Activated CD4-positive, alpha-beta memory T cell treated with anti-CD3 and anti-CD28 coated beads, Interleukin-2, amount 10 ng/mL, durations not matched to agents 7 days and 5 days (primary cell): ENCODE measurements at places on chromosomes 5 and 9. TPM values are rescaled to one million over a fixed set of nuclear protein-coding genes. Genes with fewer than 3 reads are reported as not detected.
A peak's percentile ranks its signal among the peaks of the same experiment; 100 is the strongest.

The TEX48 gene
- total RNA-seq, result 1.5 TPM

The C8G gene
- 3.2 TPM for total RNA-seq

The INVS gene
- 13.1 TPM for total RNA-seq

The NEUROG1 gene
- not detected for total RNA-seq

The MXD3 gene
- total RNA-seq, result 74.1 TPM

The CD14 gene
- 0.38 TPM for total RNA-seq

The FBP1 gene
- 0.65 TPM for total RNA-seq

The INSL6 gene
- total RNA-seq, result not detected

The CKMT2 gene
- total RNA-seq, result not detected

DNA sequence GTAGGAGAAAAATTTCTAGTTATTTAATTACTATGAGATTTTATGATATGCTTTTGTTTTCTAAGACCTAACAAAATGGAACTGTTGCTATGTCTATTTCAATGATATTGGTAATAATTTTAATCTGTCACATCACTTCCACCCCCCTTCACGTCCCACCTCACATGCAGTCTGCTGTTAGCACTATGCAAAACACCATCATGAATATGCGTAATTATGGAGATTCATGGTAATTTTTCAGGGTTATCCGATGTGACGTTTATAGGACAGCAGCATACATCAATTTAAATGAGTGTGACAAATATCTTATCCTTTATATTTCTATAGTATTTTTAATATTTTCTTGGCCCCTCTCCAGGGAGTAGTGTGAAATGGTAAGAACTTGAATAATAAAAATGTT, 283.8 kb upstream of the TMEM161B start:
- no peak for DNase-seq

- DNase-seq, result no peak
Observed at GRCh38 chr5:140293091-140293848, 9.6 kb downstream of the PFDN1 start.

GRCh38 chr5:68432682-68433081, 217.1 kb downstream of the PIK3R1 start:
- peak; percentile 23 for DNase-seq

DNA sequence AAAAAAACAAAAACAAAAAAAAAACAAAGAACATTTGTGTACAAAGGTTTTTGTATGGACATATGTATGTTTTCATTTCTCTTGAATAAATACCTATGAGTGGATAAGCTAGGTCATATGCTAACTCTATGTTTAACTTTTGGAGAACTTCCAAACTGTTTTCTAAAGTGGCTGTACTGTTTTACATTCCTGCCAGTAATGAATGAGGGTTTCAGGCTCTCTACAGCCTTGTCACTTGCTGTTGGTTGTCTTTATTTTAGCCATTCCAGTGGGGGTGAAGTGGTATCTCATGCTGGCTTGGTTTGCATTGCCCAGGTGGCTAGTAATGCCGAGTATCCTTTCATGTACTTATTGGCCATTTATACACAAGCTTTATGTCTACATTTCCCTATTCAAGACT, 9.1 kb upstream of the TRIO start:
- DNase-seq, result no peak

DNA sequence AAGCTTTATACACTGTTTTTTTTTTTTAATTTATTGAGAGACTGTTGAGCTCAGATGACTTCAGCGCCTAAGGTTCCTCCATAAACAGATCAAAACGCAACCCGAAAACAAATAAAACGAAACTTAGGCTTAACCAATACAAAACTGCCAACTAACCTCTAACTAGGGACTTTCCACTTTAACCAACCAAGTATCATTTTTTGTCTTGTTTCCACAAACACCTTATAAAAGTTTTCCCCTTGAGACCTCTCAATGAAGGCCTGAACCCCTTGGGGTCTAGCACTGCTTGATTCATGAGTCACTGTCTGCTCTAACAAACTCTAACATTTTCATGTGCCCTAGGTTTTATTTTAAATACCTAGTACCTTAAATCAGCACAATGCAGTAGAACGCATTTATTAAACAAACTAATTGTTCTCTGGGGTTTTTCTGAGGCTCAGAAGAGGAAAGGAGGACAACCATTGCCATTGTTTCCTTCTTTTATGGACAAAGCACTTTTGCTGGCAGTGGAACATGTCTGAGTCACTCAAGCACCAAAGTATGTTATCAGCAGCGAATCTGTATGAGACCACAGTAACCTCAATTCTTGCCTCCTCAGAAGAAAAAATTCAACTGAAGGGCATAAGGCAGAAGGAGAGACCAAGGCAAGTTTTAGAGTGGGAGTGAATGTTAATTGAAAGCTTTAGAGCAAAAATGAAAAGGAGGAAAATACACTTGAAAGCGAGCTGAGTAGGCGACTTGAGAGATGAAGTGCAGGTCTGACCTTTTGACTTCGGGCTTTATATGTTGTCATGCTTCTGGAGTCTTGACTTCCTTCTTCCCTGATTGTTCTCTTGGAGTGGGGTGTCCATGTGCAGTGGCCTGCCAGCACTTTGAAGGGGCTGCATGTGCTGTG, 97.7 kb upstream of the HCN1 start:
- DNase-seq, result no peak

GRCh38 chr9:81885602-81886001, 42.6 kb upstream of the SPATA31D4 start:
- DNase-seq, result no peak

GRCh38 chr5:60633341-60633740, 66.6 kb downstream of the DEPDC1B start:
- DNase-seq, result no peak

- DNase-seq, result no peak
Observed at GRCh38 chr9:27408001-27408400, 111.1 kb upstream of the EQTN start.

- DNase-seq, result no peak
Observed at GRCh38 chr5:172282272-172283019, 1.1 kb downstream of the UBTD2 start.

GRCh38 chr5:65832603-65833228, 93.7 kb upstream of the ERBIN start:
- no peak for DNase-seq

DNA sequence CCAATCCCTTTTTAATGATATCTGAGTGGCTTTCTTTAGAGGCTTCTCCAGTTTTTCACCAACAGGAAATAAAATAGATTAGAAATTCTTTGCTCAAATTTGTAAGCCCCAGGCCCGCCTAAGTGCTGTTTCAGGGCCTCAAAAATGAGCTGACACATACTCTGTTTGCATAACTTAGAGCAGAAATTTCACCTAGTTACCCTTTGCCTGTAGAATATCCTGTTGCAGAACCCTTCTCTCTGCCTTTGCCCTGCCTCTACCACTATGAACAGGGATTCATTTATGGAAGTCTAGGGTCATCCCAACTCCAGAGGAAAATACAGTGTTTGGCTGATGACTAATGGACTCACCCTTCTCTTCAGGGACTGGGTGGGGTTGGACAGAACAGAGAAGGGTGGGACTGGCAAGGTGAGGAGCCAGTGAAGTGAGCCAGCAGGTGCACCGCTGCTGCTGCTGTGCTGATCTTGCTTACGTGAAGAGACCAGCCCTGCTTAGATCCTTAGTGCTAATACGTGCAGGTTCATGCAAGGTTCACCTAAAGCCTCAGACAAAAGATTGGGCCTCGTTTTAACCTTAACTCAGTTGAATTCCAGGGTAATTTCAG, 22.8 kb downstream of the OSTF1 start:
- no peak for DNase-seq

DNA sequence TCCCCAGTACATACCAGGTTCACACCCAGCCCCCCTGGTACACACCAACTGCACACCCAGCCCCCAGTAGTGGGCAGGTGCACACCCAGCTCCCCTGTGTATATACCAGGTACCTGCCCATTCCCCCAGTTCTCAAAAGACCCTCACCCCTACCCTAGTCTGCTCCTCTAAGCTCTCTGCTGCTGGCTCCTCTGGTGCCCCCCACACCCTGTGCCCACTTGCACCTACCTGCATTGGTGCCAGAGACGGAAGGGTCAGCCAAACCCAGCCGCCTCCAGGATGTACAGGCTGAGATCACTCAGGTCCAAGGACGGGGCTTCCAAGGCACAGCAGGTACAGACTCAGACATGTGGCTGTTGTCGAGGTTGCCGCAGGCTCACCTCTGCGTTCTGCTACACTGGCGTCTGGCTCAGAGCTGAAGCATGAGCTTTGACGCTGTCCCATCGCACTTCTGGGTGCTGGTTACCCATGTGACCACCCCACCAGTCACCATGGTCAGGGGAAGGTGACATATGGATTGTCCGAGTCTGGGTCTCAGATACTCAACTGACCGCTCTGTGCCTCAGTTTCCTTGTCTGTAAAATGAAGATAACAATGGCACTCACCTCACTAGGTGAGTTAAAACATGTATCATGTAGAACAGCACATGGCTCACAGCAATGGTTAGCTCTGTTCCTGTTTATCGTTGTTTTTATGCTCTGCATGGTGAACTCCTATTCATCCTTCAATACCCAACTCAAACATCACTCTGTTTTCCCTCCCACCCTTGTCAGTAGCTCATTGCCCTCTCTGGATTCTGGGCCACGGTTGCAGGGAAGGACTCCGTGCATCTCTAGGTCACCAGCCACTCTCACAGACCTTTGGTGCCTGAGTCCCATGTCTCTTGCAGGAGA, 45.3 kb upstream of the SUSD3 start:
- DNase-seq, result peak; percentile 13

DNA sequence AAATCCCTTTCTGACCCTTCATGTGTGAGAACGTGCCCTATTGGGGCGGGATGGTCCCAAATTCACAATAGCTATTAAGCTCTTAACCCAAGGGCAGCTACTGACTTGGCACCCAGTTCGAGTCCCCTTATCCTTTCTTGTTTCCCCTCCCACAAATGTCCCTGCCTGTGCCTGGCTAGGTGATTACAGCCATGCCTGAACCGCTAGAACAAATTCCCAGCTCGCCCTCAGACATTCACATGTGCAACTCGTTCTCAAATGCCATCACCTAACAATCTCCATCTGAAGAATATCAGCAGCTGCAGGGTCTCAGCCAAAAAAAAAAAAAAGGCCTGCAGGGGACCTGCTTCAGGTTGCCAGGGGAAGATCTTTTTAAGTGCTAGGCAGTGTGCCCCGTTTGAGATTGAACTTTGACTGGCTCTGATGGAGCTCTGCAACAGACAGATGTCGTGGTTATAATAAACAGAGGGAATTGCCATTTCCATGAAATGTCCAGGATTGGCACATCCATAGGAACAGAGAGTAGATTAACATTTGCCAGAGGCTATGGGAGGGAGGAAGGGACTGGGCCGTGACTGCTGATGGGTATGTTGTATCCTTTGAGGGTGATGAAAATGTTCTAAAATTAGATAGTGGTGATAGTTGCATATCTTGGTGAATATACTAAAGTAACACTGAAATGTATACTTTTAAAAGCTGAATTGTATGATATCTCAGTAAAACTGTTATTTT, 347.2 kb upstream of the WWC1 start:
- no peak for DNase-seq

DNA sequence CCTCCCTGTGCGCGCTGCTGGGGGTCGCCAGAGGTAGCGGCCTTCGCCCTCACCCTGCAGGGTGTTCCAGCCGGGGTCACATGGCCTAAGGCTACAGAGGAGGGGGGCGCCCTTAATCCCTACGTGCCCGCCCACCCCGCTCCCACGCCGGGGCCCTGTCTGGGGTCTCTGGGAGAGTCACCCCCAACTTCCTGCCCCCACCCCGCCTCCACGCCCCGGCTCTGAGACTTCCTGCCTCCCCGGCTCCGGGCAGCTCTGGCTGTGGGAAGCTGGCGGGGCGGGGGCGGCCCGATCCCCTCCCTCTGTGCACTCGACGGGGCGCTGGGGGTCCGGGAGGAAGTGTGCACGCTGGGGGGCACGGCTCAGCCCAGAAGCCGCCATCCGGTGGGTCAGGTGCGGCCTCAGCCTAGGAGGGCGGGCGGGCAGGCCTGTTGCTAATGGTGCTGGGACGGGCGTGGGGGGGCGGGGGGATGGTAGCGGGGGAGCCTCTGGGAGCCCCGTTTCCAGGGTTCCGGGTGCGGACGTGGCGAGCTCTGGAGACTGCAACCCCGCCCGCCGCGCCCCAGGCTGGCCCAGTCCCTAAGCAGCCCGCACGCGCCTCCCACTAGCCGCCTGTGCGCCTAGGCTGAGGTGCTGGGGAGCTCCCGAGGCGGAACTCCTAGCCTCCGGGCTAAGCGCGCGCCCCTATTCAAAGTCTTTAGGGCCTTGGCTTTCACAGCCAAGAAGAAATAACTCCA, 61.6 kb downstream of the CXXC5 start:
- no peak for DNase-seq

GRCh38 chr9:106172265-106172664, 477.9 kb downstream of the TMEM38B start:
- DNase-seq, result no peak

- DNase-seq, result no peak
Observed at GRCh38 chr9:90088856-90089255, 484.0 kb downstream of the GADD45G start.

- DNase-seq, result no peak
Observed at GRCh38 chr9:98255061-98255577, 330 bp downstream of the TBC1D2 start.

- no peak for DNase-seq
Observed at GRCh38 chr5:122730456-122730855, 44.4 kb upstream of the SNX2 start.

DNA sequence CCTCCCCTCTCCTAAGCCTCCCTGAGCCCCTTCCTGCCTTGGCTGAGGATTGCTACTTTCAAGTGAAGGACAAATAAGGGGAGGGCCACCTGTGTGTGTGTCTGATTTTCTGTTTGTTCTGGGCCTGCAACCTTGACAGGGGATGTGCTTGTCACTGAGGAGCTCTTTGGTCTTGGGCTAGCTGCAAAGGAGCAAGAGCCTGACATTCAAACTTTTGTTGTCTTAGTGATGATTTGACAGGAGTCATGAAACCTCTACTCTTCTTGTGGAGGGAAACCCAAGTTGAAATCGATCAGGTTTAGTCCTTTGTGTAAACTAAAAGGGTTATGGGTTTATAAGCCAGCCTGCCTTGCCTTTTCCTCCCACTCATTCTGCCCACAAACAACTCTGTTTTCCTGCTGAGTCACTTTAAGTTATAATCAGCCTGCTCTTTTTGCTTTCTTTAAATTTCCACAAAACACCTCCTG, 16.9 kb downstream of the CLTA start:
- no peak for DNase-seq

- DNase-seq, result no peak
Observed at GRCh38 chr5:159032656-159033350, 66.9 kb downstream of the EBF1 start.

DNA sequence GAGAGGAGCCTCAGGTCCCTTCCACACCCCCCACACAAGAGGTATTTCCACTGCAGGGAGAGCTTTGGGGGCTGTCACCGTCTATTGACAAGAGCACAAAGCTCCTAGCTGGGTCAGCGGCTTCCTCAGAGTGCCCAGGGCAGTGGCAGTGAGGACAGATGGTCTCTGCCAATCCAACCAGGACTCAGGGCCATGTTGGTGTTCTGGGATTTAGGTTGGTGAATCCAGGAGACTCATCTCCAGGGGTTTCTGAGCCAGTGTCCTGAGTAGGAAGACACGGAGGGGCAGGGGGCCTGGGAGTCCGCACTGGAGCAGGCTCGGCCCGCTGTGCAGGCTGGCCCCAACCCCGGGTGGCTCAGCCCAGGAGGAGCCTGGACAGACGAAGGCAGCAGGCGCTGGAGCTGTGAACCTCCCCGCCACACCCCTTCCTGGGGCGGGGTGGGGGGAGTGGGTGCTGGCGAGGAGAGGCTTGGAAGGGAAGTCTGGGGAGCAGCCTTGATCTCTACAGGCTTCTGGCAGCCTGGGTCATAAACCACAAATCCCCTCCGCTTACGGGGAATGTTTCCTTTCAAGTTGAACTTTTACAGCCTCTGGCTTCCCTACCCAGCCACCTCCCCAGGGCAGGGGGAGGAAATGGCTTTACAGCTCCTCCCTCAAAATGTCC, 19.6 kb downstream of the CRB2 start:
- DNase-seq, result no peak

- DNase-seq, result no peak
Observed at GRCh38 chr5:172107571-172107970, 80.5 kb downstream of the STK10 start.
